ENCODE measurements at places on chromosomes 13 and 19.

DNA sequence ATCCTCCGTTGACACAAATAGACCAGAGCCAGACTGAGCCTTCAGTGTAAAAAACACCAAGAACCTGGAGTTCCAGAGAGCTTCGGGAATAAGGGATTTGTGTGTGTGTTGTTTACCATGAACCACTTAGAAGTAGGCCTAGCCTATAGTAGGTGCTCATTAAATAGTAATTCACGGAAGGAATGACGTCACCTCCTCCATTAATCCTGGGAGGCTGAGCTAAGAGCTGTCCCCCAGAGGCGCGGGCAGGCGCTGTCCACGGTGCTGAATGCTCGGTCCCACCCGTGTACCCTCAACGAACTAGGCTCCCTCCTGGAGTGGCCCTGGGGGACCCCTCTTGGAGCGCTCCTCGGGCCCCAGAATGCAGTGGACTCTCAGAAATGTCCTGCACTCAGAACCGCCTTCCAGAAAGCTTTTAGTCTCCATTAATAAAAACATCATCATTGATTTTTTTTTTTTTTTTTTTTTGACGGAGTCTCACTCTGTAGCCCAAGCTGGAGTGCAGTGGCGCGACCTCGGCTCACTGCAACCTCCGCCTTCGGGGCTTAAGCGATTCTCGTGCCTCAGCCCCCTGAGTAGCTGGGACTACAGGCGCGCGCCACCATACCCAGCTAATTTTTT is 6.5 kb downstream of the UNC13A start:
- peak; percentile 54 for DNase-seq

GRCh38 chr13:78045916-78046315 is 127.3 kb upstream of the EDNRB start:
- DNase-seq: peak; percentile 29

GRCh38 chr19:16382775-16383543 is 58.3 kb downstream of the KLF2 start:
- DNase-seq: peak; percentile 91

- no peak for DNase-seq
Observed at GRCh38 chr13:53052675-53053074, 24.1 kb downstream of the OLFM4 start.

- no peak for DNase-seq
Observed at GRCh38 chr19:54047616-54048015, 16.1 kb downstream of the VSTM1 start.

DNA sequence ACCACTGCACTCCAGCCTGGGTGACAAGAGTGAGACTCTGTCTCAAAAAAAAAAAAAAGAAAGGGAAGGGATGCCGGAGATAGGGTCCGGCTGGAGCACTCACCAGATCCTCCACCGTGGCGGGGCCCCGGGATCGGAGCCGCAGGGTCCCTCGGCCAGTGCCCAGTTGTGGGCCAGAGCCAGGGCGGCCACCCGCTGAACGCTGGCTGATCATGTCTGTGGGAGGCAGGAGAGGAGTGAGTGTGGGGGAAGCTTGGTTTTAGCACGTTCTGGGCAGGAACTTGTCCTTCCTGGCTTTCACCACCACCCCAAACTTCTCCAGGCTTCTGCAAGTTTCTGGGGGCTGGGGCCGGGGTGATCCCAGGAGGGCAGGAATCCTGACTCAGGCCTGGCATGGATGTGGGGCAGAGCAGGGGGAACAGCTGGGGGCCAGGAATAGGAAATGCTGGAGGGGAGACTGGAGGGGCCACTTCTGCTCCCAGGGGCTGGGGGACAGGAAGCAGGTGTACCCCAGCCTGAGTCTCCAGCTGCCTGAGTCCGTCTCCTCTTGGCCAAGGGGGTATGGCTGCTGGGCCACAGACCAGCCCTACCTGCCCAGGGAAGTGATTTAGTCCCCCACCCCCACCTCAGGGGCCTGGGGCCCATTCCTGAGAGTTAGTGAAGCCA is 4.3 kb upstream of the PTGER1 start:
- DNase-seq: no peak

DNA sequence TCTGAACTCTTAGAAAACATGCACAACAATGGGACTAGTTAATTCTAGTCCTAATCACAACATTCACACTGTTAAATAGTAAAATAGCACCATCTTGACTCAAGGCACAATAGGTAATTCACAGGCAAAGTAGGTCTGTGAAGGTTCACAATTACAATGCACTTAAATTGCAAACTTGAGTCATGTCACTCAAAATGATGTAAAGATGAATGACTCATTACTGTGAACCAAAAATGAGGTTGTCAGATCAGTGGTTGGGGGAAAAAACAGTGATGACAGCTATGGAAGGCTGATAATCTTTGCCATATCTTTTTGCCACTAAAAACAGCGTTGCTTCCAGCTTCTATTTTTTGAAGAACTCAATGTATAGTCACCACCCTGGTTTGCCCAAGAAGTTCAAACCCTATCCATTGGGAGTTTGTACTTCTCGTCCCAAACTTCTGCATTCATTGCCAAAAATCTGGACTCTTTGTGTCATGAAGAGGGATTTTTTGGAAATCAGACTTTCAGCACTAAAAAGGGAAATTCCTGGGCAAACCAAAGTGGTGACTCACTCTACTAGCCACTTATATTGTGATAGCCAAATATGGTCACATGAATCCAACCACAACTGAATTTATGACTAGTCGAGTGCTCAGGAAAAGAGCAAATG is 200.9 kb upstream of the TMTC4 start:
- peak; percentile 96 for DNase-seq

DNA sequence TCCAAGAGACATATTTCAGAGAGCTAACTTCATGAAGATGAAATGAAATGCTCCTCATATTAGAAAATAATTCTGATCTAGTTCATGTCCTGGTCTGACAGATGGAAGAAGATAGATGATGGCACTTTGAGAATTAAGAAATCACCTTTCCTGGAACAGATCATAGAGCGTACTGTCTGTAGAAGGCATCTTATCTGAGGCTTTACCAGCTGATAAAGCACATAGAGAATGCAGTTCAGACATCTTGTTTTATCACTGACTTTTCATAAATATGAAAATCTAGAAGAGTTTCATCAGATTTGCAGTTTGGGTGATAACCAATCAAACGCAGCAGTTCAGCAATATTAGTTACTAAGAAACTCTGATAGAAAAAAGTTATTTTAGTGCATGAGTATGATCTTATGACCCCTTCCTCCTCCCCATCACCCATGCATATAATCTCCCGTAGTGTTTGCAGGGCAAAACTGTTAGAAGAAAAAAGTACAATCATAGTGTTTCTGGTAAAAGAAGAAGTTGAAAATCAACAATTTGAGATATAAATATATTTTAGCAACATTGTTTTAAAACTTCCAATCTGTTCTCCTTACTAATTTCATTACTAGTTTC is 585.2 kb downstream of the PCDH9 start:
- no peak for DNase-seq

DNA sequence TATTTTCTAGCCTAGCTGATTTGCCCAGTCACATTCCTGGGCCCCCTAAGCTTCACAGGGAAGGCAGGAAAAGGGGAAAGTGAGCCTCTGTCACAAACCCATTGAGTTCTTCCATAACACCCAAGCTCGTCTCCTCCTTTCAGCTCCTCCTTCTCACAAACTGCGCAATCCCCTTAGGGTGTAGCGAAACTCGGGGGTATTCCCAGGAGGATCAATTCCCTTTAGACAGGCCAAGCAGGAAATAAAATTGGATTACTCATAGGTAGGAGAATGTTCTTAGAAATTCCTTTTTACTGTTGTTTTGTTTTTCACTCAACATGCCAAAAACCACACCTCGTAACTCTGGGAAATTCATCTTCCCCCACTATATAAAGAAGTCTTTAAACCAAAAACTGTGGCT is 139.3 kb downstream of the IRS2 start:
- DNase-seq: peak; percentile 98
